ENCODE measurements at places on chromosomes 12 and 14.

GRCh38 chr14:86027144-86027543 lies 497.2 kb downstream of the FLRT2 start:
- DNase-seq: no peak

DNA sequence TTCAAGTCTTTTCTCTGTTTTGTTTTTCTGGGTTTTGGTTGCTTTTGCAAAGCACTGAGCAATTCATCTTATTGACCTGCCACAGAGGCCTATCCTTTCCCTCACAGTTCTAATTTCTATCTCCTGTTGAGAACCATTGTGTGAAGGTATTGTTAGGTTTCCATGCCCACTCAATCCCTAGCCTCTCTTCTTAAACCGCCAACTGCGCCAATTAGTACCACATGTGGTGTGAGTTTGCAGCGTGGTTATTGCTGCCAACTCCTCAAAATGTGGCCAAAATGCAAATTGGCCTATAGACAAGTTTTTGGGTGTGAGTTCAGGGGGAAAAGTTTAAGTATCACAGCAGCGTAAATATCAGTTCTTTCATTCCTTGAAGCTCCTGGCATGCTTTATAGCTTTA lies 232.6 kb downstream of the FLRT2 start:
- no peak for DNase-seq

GRCh38 chr12:101042211-101042610 lies 167.8 kb downstream of the SLC5A8 start:
- no peak for DNase-seq

- no peak for DNase-seq
These were observed 5.5 kb downstream of the DNAH10 start for GRCh38 chr12:123767613-123768012.

- no peak for DNase-seq
These were observed at the start of gene KLRB1 for GRCh38 chr12:9607716-9608115. TSS of gene KLRB1 (minus strand) at chr12:9607916. CDS start at chr12:9607839, 77 bp downstream.

- DNase-seq: no peak
These were observed 170.6 kb downstream of the PRKCH start for GRCh38 chr14:61491876-61492434.

- DNase-seq: no peak
These were observed 11.2 kb upstream of the GNPNAT1 start for GRCh38 chr14:52802597-52802996.

DNA sequence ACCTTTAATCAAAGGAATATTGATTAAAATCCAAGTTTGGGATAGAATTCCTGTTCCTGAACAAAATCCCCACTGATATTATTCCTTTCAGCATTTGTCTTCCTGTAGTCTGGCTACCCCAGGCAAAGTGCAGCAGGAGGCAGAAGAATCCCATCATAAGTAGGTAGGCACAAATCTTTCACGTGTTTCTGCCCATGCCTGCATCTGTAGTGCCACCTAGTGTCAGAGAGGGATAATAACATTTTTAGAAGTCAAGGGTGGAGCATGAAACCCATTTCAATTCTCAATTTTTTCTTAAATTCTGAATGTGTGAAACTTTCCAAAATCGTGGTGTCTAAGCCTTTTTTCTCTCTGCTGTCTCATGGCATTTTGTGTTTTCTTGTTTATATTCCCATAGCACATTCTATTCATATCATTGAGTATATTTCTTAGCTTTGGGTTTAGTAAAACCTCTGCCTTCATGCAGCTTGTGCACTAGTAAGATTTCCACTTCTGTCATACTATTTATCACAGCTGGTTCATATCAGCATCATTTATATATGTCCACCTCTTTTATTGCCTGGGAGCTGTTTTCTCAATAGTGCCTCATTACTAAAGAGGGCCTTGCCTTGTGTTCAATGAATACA lies 47.8 kb upstream of the RERG start:
- peak; percentile 2 for DNase-seq
